Suprapubic skin (tissue), 4 donors: ENCODE measurements at places on chromosomes 5 and 9.

DNA sequence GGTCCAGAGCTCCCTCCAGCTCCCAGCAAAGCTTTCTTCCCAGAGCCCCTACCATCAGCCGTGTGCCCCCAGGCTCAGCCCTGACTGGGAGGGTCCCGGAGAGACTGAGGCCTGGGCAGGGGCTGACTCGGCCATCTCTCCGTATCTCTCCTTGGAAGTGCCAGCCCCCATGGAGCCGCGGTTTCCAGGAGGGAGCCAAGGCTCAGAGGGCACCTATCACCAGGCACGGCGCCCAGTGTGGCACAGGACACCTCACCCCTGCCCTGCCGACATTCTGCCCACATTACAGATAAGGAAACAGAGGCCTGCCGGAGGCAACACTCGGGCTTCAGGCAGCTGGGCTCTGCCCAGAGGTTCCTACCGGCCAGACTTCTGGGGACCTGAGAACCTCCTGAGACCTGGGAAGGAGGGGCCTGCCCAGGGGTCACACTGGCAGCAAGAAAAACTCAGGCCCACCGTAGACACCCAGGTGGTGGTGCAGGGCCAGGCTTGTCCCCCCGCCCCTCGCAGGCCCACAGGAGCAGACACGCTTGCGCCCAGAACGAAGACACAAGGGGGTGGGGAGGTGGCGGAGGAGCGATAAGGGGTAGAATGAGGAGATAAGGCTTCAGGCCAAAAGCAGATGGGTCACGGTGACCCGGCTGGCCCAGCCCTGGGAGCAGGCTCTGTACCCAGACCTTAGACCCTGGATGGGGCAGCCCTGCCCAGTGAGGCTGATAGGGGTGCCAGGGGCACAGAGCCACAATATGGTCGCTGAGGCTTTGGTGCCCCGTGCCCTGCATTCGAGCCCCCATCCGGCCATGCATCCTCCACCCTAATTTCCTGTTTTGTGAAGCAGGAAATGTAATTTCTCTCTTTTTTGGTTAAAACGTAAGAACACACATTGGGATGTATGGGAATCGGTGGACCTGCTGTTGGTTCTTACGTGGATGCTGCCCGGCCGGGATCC is 11.8 kb downstream of the NR5A1 start:
- no peak for DNase-seq
- H3K27ac ChIP-seq: no peak overlapping the region
- H3K27me3 ChIP-seq: peaks cover 48% of the 10 kb centered on the region
- no peaks in the 10 kb centered on the region for H3K4me1 ChIP-seq
- H3K36me3 ChIP-seq: no peaks in the 10 kb centered on the region

GRCh38 chr5:150411245-150411979 is 1.3 kb downstream of the CD74 start:
- no peak for DNase-seq
- peaks cover 29% of the 10 kb centered on the region for H3K4me1 ChIP-seq
- H3K27ac ChIP-seq: peak overlapping the region; percentile 77
- H3K4me3 ChIP-seq: peak overlapping the region; percentile 49

DNA sequence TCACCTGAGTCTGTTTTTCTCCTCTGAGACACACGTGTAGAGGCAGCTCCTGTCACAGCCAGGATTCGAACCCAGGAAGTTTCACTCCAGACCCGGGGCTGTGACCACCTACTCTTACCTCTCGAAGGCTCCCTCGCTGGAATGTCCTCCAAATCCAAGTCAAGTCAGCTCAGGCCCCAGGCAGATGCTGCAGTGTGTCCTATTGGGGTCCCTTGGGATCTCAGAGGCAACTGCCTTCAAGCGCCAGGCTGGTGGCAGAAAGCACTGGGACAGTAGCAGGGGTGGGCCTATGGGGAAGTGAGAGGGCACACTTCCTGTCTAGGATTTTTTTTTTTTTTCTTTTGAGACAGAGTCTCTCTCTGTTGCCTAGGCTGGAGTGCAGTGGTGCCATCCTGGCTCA is 762 bp upstream of the ST6GALNAC4 start:
- no peak for DNase-seq
- H3K4me3 ChIP-seq: no peak overlapping the region
- peaks cover 72% of the 10 kb centered on the region for H3K4me1 ChIP-seq
- no peaks in the 10 kb centered on the region for H3K27me3 ChIP-seq
- peaks cover 1% of the 10 kb centered on the region for H3K36me3 ChIP-seq

- no peaks in the 10 kb centered on the region for H3K27me3 ChIP-seq
- H3K4me3 ChIP-seq: no peak overlapping the region
- DNase-seq: no peak
- peaks cover 19% of the 10 kb centered on the region for H3K4me1 ChIP-seq
- H3K36me3 ChIP-seq: no peaks in the 10 kb centered on the region
- H3K27ac ChIP-seq: no peak overlapping the region
These were observed 476.0 kb downstream of the ZSWIM6 start for GRCh38 chr5:61808091-61808490.

- no peak overlapping the region for H3K27ac ChIP-seq
- H3K4me1 ChIP-seq: no peaks in the 10 kb centered on the region
- no peak for DNase-seq
- no peak overlapping the region for H3K4me3 ChIP-seq
- no peaks in the 10 kb centered on the region for H3K36me3 ChIP-seq
These were observed 169.0 kb downstream of the TRPM6 start for GRCh38 chr9:74718709-74719108.

DNA sequence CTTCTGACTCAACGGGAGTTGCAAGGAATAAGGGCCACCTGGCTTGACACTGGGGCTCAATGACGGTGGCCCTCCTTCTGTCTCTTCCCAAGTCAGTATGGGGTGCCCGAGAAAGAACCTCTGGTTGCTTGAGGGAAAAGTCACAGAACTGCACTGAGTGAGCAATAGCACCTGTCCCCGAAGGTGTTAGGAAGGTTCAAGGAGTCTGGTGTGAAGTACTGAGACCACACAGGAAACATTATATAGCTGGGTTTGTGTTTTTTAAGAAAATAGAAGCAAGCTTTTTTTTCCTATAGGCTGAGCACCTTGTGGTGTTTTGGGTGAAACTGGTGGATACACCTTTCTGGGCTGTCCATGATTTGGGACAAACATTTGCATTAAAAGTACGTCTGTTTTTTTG is 62.9 kb downstream of the SPIN1 start:
- H3K36me3 ChIP-seq: peaks cover 17% of the 10 kb centered on the region
- no peak overlapping the region for H3K27ac ChIP-seq
- no peak for DNase-seq
- no peak overlapping the region for H3K4me3 ChIP-seq

GRCh38 chr5:146667633-146668272 is 151.8 kb upstream of the GPR151 start:
- no peak for DNase-seq
- H3K27me3 ChIP-seq: no peaks in the 10 kb centered on the region
- no peak overlapping the region for H3K4me3 ChIP-seq
- no peak overlapping the region for H3K27ac ChIP-seq

- peaks cover 30% of the 10 kb centered on the region for H3K36me3 ChIP-seq
- no peak for DNase-seq
- H3K27ac ChIP-seq: peak overlapping the region; percentile 81
These were observed 87.8 kb downstream of the RXRA start for GRCh38 chr9:134413890-134414623.

GRCh38 chr9:136667214-136667939 is 4.7 kb downstream of the EGFL7 start:
- DNase-seq: no peak
- H3K4me3 ChIP-seq: peak overlapping the region; percentile 54
- H3K27ac ChIP-seq: no peak overlapping the region
- peaks cover under 1% of the 10 kb centered on the region for H3K36me3 ChIP-seq
- H3K4me1 ChIP-seq: peaks cover 15% of the 10 kb centered on the region

DNA sequence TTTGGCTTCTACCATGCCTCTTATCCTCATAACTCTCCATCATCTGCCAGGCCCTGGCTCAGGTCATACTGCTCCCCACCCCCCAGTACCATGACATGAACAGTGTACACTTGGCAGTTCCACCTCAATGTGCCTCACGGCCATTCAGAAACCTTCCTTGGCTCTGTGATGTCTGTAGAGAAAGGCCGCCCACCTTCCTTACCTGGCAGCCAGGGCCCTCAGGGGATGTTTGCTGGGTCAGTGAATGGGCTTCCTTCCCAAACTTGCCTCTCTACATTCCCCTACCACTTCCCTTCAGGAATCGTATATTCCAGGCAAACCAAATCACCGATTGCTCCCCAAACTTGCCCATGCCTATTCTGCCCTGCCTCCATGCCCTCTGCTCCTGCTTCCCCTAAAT is 101.1 kb downstream of the PSD2 start:
- H3K27ac ChIP-seq: no peak overlapping the region
- no peaks in the 10 kb centered on the region for H3K36me3 ChIP-seq
- peak; percentile 50 for DNase-seq
- H3K4me3 ChIP-seq: no peak overlapping the region
- peaks cover 16% of the 10 kb centered on the region for H3K4me1 ChIP-seq
- no peaks in the 10 kb centered on the region for H3K27me3 ChIP-seq

- DNase-seq: no peak
- H3K4me1 ChIP-seq: no peaks in the 10 kb centered on the region
- H3K4me3 ChIP-seq: no peak overlapping the region
These were observed 13.3 kb upstream of the GNG10 start for GRCh38 chr9:111648066-111648465.

- peak overlapping the region; percentile 65 for H3K27ac ChIP-seq
- H3K27me3 ChIP-seq: no peaks in the 10 kb centered on the region
- H3K36me3 ChIP-seq: no peaks in the 10 kb centered on the region
- DNase-seq: no peak
These were observed 5.8 kb downstream of the C5orf58 start for GRCh38 chr5:170238456-170239196.

DNA sequence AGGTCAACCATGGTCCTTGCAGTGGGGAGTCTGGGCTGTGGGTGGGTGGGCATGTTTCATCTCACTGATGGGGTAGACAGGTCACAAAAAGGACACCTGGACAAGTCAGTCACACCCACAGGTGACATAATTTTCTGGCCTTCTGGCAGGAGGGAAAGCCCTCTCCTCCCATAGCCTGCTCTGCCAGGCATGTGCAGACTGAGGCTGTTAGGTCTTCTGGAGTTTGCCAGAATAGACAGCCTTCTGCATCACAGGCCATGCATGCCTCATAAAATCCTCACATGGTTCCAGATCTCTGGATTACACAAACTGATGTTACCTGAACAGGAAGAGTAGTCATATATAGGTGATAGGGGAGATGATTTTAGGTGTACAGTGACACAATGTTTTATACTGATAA is 49.1 kb downstream of the ARHGAP26 start:
- no peak overlapping the region for H3K4me3 ChIP-seq
- no peak overlapping the region for H3K27ac ChIP-seq
- H3K4me1 ChIP-seq: peaks cover 69% of the 10 kb centered on the region

DNA sequence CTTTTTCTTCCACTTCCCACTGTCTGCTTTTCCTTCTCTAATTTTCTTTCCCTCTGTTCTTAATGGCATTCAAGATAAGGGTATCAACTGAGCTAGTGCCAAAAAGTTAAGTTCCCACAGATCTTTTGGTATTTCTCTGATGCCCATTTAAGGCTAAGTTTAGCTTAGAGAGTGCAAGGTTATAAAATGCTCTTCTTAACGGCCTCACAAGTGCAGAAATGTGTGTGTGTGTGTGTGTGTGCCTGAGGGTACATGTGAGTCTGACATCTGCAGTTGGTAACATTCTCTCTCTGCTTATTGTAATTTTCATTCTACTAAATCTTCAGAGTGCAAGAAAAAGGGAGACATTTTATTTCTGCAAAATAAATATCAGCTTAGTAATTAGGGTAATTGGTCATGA is 24.2 kb downstream of the FBN2 start:
- H3K4me3 ChIP-seq: no peak overlapping the region
- H3K36me3 ChIP-seq: no peaks in the 10 kb centered on the region
- no peak for DNase-seq
- no peak overlapping the region for H3K27ac ChIP-seq
- no peaks in the 10 kb centered on the region for H3K27me3 ChIP-seq
- H3K4me1 ChIP-seq: no peaks in the 10 kb centered on the region

DNA sequence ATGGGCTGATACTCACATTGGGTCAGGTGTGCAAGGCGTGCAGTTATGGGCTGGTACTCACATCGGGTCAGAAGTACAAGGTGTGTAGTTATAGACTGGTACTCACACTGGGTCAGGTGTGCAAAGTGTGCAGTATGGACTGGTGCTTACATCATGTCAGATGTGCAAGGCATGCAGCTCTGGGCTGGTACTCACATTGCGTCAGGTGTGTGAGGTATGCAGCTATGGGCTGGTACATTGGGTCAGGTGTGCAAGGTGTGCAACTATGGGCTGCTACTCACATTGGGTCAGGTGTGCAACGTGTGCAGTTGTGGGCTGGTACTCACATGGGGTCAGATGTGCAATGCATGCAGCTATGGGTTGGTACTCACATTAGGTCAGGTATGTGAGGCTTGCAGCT is 213.8 kb downstream of the SEMA5A start:
- DNase-seq: no peak
- H3K4me1 ChIP-seq: no peaks in the 10 kb centered on the region
- H3K27me3 ChIP-seq: no peaks in the 10 kb centered on the region
- no peak overlapping the region for H3K27ac ChIP-seq
- no peak overlapping the region for H3K4me3 ChIP-seq

DNA sequence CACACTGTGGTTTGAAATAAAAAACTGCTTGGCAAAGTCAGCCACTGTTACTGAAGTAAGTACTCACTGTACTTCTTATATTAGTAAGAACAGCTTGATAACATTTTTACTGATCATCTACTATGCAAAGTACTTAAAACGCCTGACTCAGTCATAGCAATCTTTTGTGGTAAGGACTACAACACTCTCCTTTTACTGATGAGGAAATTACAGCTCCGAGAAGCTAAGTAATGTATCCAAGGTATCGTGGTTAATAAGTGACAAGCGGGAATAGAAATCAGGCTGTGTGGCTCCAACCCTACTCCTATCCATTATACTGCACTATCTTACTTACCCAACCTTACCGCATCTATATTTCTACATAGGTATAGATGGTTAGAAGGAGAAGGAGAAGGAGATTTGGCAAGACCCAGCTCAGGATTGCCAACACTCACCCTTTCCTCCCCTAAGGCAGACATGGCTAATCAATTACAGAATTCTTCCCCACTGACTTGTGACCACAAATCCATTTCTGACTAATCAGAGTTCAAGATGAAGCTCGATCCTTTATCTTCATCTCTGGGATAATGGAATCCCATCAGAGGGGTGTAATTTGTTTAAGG is 281.4 kb downstream of the SPOCK1 start:
- no peak overlapping the region for H3K4me3 ChIP-seq
- H3K27ac ChIP-seq: no peak overlapping the region
- no peaks in the 10 kb centered on the region for H3K27me3 ChIP-seq
- DNase-seq: no peak
- peaks cover 12% of the 10 kb centered on the region for H3K4me1 ChIP-seq

GRCh38 chr9:108864446-108864845 is 2.4 kb downstream of the ACTL7A start:
- peaks cover 7% of the 10 kb centered on the region for H3K36me3 ChIP-seq
- DNase-seq: no peak
- no peak overlapping the region for H3K4me3 ChIP-seq
- no peaks in the 10 kb centered on the region for H3K27me3 ChIP-seq

DNA sequence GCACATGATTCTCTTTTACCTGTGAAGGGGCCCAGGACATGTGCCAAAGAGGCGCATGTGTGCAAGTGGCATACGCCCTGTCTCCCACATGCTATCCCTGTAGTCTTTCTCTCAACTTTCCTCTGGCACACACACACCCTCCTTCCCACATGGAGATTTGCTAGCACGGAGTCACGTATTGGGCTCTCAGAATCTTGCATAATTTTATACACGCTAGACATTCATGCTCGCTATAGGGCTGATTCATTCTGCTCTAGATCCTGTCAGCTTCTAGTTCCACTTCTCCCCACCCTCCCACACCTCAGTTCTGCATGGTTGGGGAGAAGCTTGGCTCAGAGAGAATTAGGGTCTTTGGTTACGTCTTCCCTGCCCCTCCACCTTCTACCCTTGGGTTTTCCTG is 72.8 kb downstream of the CD180 start:
- H3K27ac ChIP-seq: no peak overlapping the region
- H3K36me3 ChIP-seq: peaks cover 39% of the 10 kb centered on the region
- no peaks in the 10 kb centered on the region for H3K27me3 ChIP-seq
- DNase-seq: no peak
- no peak overlapping the region for H3K4me3 ChIP-seq
- no peaks in the 10 kb centered on the region for H3K4me1 ChIP-seq
